K562 (cell line): ENCODE measurements at places on chromosomes 6 and 20. TPM values are rescaled to one million over a fixed set of nuclear protein-coding genes. Genes with fewer than 3 reads are reported as not detected.

DNA sequence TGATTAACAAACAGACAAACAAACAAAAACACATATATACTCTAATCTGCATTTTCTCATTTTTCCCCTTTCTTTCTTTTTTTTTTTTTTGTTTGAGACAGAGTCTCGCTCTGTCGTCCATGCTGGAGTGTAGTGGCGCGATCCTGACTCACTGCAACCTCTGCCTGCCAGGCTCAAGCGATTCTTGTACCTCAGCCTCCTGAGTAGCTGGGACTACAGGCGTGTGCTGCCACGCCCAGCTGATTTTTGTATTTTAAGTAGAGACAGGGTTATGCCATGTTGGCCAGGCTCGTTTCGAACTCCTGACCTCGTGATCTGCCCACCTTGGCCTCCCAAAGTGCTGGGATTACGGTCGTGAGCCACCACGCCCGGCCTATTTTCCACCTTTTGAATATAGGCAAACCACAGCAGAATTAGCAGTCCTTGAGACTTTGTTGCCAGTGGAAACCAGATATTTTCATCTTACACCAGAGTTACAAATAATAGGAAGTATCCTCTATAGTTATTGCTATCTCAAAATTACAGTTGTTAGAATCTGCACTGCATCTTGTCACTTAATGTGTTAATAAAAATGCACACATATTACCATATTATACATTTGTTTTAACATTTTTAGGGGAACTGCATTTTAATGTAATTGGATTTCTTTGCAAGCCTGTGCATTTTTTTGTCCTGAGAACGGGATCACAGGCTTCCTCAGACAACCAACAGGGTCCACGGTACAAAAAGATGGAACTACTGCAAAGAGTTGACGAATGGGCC lies 208.2 kb upstream of the ZNF217 start:
- H3K4me1 ChIP-seq = no peaks in the 10 kb centered on the region
- no peaks in the 10 kb centered on the region for H3K36me3 ChIP-seq
- H3K27ac ChIP-seq = no peak overlapping the region
- H3K4me3 ChIP-seq = no peak overlapping the region

- H3K36me3 ChIP-seq = no peaks in the 10 kb centered on the region
- H3K4me1 ChIP-seq = no peaks in the 10 kb centered on the region
- H3K27ac ChIP-seq = no peak overlapping the region
- H3K4me3 ChIP-seq = no peak overlapping the region
Observed at GRCh38 chr6:163199371-163199770, 215.1 kb upstream of the QKI start.

GRCh38 chr6:89934685-89935366 lies 40.6 kb downstream of the GJA10 start:
- H3K36me3 ChIP-seq = no peaks in the 10 kb centered on the region; the same call in 2 of the 3 replicates
- H3K4me1 ChIP-seq = peaks cover 10% of the 10 kb centered on the region; the same call in 1 of the 2 replicates
- peak; percentile 27 for DNase-seq
- no peaks in the 10 kb centered on the region for H3K27me3 ChIP-seq

GRCh38 chr6:51277474-51277873 lies 458.8 kb downstream of the TFAP2B start:
- no peak overlapping the region for H3K27ac ChIP-seq
- no peaks in the 10 kb centered on the region for H3K36me3 ChIP-seq
- DNase-seq = no peak
- no peaks in the 10 kb centered on the region for H3K27me3 ChIP-seq
- no peaks in the 10 kb centered on the region for H3K4me1 ChIP-seq

The TJAP1 gene
- 25.4 and 35.8 TPM in 2 replicates for total RNA-seq

- H3K36me3 ChIP-seq = no peaks in the 10 kb centered on the region
- H3K27ac ChIP-seq = peak overlapping the region; percentile 4; the same call in 1 of the 3 replicates
- H3K4me3 ChIP-seq = no peak overlapping the region
- H3K4me1 ChIP-seq = no peaks in the 10 kb centered on the region
Observed at GRCh38 chr6:136775548-136775947, 16.7 kb downstream of the MAP3K5 start.

- DNase-seq = no peak
- H3K4me3 ChIP-seq = no peak overlapping the region
- no peak overlapping the region for H3K27ac ChIP-seq
Observed at GRCh38 chr6:74256381-74256780, 560.4 kb downstream of the CD109 start.

- no peak overlapping the region for H3K4me3 ChIP-seq
- no peaks in the 10 kb centered on the region for H3K27me3 ChIP-seq
- 0 out of 3 replicates have a peak overlapping the region, but pooled peaks have one; percentile 8 for H3K27ac ChIP-seq
- peaks cover 66% of the 10 kb centered on the region for H3K4me1 ChIP-seq
- DNase-seq = no peak
- H3K36me3 ChIP-seq = no peaks in the 10 kb centered on the region
Observed at GRCh38 chr6:3348821-3349220, 90.1 kb downstream of the PSMG4 start.

GRCh38 chr6:73418081-73418741 lies 23.6 kb downstream of the DDX43 start:
- H3K36me3 ChIP-seq = no peaks in the 10 kb centered on the region
- H3K4me1 ChIP-seq = peaks cover 20% of the 10 kb centered on the region; the same call in 2 of the 3 replicates
- no peaks in the 10 kb centered on the region for H3K27me3 ChIP-seq
- peak overlapping the region; percentile 43; the same call in 1 of the 3 replicates for H3K27ac ChIP-seq

GRCh38 chr6:24205020-24205492 lies 79.0 kb downstream of the NRSN1 start:
- no peaks in the 10 kb centered on the region for H3K36me3 ChIP-seq
- DNase-seq = peak; percentile 23
- H3K4me3 ChIP-seq = no peak overlapping the region

GRCh38 chr6:30063315-30063714 lies 2.2 kb downstream of the POLR1H start:
- no peaks in the 10 kb centered on the region for H3K27me3 ChIP-seq
- no peaks in the 10 kb centered on the region; the same call in 1 of the 2 replicates for H3K4me1 ChIP-seq
- no peak overlapping the region for H3K4me3 ChIP-seq
- H3K36me3 ChIP-seq = peaks cover 28% of the 10 kb centered on the region
- H3K27ac ChIP-seq = no peak overlapping the region

DNA sequence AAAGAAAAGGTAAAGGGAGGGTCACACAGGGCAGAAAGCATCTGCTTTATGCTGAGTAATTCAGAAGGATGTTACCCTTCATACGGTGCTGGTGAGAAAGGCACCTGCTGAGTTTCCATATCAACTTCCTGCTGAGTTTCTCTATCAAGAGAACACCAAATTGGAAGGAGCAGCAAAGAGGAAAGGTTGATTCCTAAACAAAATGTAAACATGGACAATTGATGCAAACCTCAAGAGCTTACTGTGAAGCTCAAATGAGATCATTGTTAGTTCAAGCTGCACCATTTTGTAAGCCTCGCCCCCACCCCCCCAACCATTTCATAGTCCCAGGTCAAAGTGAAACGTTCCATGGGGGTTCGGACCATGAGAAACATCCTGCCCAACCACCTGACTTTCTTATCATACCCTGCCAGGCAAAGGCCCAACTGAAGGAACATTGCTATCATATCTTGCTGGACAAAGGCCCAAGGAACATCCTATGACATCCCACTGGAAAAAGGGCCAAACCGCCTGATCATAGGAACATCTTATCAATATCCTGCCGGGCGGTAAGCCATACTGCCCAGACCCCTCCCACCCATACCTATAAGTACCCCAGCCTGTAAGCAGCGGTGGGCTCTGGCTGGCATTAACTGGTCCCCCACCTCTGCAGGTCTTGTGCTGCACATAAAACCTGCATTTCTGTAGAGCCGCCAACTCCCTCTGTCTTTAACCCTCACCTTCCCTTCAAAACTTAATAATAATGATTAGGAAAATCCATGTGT lies 171.6 kb downstream of the UBE3D start:
- peak; percentile 59 for DNase-seq
- H3K27me3 ChIP-seq = no peaks in the 10 kb centered on the region
- no peak overlapping the region for H3K4me3 ChIP-seq
- peaks cover 6% of the 10 kb centered on the region; the same call in 1 of the 3 replicates for H3K36me3 ChIP-seq
- peak overlapping the region; percentile 94 for H3K27ac ChIP-seq

The COL21A1 gene
- 0.18 and 0.49 TPM in 2 replicates for total RNA-seq

The FOXQ1 gene
- total RNA-seq = not detected in 2 replicates

The RNF217 gene
- 25.6 and 26.5 TPM in 2 replicates for total RNA-seq

DNA sequence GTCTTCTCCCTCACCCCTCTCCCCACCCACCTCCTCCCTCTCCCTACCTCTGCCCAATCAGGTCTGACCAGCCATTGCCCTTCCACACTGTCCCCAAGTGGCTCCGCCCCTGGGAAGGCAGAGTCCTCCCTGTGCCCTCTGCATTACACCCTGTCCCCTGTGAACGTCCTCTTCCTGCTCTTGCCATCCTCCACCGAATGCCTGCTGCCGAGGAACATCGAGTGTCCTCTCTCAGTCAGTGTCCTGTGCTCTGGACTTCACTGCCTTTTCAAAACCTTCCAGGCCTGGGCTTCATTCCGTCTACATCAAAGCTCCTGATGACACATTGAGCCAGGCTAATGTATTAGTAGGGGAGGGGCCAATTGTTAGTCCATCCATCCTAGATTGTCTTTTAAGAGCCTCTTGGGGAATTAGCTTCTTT lies 3.3 kb upstream of the PACSIN1 start:
- no peaks in the 10 kb centered on the region for H3K27me3 ChIP-seq
- DNase-seq = peak; percentile 85
- no peaks in the 10 kb centered on the region for H3K36me3 ChIP-seq

- DNase-seq = no peak
- no peaks in the 10 kb centered on the region for H3K36me3 ChIP-seq
- H3K27ac ChIP-seq = no peak overlapping the region
- no peak overlapping the region for H3K4me3 ChIP-seq
- peaks cover 91% of the 10 kb centered on the region for H3K27me3 ChIP-seq
Observed at GRCh38 chr6:382883-383810, 8.4 kb upstream of the IRF4 start.

The RNF114 gene
- 89.1 and 90.3 TPM in 2 replicates for total RNA-seq

DNA sequence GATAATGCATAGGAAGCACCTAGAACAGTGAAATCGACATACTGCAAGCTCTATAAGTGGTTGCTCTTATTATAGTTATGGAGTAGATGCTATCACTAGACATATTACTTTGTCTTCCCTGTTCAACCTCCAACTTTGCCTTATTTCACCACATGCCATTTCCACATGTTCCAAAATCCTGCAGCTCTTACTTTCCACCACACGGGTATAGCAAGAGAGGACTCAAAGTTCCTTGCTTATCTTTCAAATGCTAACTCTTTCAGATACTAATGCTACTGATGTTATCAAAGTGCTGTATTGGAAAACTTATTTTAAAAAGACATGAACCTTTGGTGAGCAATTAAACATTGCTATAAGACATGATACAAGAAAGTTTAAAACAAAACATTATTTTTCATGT lies 1130.1 kb downstream of the HACE1 start:
- no peak overlapping the region for H3K4me3 ChIP-seq
- no peaks in the 10 kb centered on the region for H3K36me3 ChIP-seq
- H3K4me1 ChIP-seq = no peaks in the 10 kb centered on the region
- no peaks in the 10 kb centered on the region for H3K27me3 ChIP-seq
- no peak for DNase-seq

The ADGRF4 gene
- total RNA-seq = not detected in 2 replicates

The NRSN1 gene
- total RNA-seq = not detected in 2 replicates

The ARG1 gene
- total RNA-seq = 0.11 and 0.20 TPM in 2 replicates

- no peak overlapping the region for H3K4me3 ChIP-seq
- no peak overlapping the region for H3K27ac ChIP-seq
- H3K27me3 ChIP-seq = no peaks in the 10 kb centered on the region
Observed at GRCh38 chr20:35319192-35319870, 27.1 kb upstream of the FAM83C start.
